ENCODE measurements at places on chromosomes 7 and 10.

DNA sequence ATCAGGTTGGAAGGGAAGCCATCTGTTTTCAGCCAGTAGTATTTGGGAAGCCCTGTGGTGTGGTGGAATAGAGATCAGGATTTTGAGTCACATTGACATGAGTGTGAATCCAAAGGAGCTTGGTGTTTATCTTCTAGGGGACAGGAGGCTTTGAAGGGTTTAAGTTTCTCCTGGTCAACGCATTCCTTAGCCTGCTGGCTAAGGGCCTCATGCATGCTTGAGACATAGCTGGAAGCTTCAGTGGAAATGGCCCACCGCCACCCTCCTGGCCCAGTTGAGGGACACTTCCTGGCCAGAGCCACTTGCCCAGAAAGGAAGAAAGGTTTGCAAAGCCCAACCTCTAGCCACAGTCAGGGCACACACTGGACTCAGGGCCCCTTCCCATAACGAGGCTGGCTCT lies 70.9 kb downstream of the CDK1 start:
- DNase-seq: no peak

DNA sequence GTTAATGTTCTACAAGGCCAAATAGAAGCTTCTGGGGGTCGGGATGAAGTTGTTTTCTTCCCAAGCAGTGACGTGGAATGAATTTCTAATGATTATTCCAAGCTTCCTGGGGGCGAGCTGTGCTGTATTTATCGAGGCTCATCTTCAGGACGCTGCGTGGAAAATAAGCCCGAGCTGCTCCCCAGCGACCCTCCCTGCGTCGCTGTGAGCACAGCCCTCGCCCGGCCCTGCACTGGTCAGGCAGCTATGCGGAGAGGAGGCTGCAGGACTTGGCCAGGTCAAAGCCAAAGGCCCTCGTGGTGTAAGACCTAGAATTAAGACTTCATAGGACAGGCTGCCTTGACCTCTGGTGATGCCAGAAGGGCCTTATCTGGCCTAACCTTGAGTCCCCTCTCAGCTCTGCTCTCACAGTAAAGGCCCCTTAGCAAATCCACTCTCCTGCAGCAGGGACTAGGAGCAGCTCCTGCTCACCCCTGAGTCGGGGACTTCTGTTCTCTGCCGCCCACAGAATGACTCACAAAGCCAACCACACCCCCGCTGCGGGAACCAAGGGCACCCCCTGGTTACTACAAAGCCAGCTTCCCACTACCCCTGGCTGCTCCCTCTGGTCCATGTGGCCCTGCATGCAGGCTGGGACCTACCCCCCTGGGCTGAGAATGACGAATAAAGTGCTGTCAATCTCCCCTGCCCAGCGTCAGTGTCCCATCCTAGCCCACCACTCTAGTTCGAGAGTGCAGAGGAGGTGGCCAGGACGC lies 501.6 kb downstream of the TCERG1L start:
- no peak for DNase-seq

GRCh38 chr10:77490534-77491314 lies 146.9 kb downstream of the KCNMA1 start:
- DNase-seq: no peak

GRCh38 chr7:142248-142941 lies 50.0 kb upstream of the FAM20C start:
- no peak for DNase-seq

DNA sequence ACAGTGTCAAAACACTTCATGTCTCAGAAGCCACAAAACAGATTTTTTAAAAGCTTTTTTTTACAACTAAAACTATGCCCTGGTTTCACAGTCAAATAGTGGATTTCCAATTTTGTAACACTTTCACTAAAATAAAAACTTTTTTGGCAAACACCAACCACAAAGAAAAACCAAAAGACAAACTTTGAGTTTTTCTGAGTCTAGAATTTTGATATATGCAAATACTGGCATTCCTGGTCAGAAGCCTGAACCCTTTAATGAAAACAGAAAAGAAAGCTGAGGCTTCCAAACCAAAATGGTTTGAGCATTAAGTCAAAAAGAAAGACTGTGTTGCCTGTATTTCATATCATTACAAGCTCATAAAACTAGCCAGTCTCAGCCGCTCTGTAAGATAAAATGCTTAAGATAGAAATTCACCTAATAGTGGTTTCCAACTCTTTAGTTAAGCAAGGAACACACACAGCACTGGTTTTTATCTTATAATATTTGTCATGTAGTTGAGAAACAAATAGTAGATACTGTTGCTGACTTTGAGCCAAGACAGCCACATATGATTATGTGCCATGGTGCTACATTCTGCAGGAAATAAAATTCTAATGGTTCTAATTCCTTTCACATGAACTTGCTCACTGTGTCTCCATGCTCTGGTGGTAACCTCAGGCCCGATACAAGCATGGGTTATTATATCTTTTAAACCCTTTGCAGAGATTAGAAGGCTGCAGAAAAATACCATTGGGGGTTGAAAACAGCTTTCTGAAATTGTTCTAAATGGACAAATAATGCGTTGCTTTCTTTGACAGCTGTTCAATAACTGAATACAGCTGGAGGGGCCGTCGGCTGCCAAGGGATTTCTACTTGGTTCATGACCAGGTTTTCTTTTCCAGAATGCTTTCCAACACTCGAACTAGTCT lies 49.4 kb downstream of the FAM171A1 start:
- no peak for DNase-seq

- DNase-seq: no peak
Observed at GRCh38 chr10:19221216-19221615, 172.6 kb downstream of the MALRD1 start.

DNA sequence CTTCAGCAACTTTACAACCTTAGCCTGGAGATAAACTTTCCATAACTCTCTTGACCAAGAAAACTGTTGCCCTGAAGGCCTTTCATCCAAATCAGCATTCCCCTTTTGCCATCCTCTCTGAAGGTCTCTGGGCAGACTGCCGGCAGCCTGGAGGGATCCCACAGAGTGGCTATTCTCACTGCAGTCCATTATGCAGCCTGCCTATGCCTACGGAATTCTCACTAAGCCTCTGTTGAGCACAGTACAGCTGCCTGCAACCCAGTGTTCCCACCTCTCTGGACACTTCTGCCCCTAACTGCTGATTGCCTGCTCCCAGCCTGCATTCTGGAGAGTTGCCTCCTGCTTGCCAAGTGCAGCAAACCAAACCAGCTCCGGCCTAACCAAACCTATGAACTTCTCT lies 548.9 kb upstream of the STEAP1 start:
- DNase-seq: no peak

GRCh38 chr7:130400120-130400572 lies 19.9 kb downstream of the CPA1 start:
- DNase-seq: no peak

- DNase-seq: no peak
Observed at GRCh38 chr7:81207801-81208200, 288.9 kb upstream of the SEMA3C start.

- no peak for DNase-seq
Observed at GRCh38 chr10:33485276-33485675, 150.8 kb upstream of the NRP1 start.

DNA sequence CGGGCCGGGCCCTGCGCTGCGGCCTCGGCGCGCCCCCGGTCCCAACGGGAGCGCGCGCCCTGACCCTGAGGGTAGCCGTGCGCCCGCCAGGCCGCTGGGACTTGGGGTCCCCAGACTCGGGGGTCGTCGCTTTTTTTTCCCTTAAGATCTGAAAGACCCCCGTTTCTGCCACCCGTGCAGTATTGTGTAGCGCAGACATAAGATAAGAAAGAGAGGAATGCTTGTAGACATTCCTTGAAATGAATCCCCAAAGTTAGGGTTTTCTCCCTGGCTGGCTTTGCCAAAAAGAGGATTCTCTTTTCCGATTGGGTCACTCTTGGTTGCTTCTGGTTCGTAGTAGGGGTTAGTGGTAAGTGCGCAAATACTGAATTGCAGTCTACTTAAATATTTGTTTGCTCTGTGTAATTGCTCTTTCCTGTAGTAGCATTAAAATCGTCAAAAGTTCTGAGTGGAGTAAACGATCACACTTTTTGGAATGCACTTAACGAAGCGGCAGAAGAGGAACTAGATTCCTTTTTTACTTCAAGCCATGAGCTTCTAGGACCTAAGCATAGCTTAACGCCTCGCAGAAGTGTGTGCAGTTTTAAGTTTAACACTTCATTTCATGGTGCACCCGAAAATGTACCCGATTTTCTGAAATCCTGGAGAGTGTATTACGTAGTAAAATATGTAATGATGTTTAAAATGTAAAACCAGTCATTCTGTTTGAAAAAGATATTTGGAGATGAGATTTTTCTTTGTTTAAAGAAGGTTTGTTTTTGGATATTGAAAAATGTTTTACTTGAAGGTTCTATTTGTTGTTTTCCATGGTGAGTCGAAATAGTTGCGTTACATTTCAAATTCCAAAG lies 1.3 kb downstream of the CUL1 start:
- DNase-seq: no peak

DNA sequence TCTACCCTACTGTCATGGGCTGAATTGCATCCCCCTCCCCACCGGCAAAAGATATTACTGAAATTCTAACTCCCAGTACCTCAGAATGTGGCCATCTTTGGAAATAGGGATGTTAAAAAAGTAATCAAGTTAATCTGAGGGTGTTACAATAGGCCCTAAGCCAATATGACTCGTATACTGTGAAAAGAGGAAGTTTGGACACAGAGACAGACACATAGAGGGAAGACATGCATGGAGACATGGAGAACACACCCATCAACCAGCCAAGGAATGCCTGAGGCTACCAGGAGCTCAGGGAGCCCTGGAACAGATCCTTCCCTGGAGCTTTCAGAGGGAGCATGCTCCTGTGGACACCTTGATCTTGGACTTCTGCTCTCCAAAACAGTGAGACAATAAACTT lies 138.2 kb upstream of the ADO start:
- DNase-seq: no peak

DNA sequence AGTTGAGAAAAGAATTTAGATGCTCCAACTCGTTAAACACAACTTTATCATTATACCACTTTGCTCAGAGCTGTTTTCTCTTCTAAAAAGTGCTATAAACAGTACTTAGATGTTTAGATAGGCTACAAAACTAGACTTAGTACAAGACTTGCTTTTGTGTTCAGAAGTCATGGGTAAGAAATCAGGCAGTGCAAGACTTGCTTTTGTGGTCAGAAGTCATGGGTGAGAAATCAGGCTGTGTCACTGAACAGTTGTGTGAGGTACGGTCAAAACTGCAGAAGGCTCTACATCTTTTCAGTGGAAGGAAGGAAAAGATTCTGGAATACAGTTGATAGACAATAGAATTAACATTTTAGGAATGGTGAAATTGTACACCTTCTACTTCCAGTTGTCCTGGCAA lies 239.7 kb downstream of the DNAJB9 start:
- no peak for DNase-seq

GRCh38 chr7:781186-781849 lies 51.0 kb upstream of the SUN1 start:
- DNase-seq: no peak

GRCh38 chr7:104123786-104124185 lies 84.0 kb downstream of the ORC5 start:
- no peak for DNase-seq

DNA sequence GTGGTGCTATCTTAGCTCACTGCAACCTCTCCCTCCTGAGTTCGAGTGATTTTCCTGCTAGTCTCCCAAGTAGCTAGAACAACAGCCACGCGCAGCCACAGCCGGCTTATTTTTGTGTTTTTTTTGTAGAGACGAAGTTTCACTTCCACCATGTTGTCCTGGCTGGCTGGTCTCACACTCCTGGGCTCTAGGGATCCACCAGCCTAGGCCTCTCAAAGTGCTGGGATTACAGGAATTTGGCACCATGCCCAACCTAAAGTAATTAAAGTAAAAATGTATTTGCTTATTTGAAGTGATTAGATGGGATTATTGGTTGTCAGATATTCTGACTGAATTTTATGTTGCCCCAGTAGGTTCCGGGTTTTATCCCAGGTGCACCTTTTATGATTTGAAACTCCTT lies 22.7 kb downstream of the LUC7L2 start:
- no peak for DNase-seq

GRCh38 chr10:66695046-66695445 lies 230.8 kb upstream of the LRRTM3 start:
- no peak for DNase-seq

GRCh38 chr7:130814778-130815335 lies 80.8 kb upstream of the KLF14 start:
- DNase-seq: no peak

DNA sequence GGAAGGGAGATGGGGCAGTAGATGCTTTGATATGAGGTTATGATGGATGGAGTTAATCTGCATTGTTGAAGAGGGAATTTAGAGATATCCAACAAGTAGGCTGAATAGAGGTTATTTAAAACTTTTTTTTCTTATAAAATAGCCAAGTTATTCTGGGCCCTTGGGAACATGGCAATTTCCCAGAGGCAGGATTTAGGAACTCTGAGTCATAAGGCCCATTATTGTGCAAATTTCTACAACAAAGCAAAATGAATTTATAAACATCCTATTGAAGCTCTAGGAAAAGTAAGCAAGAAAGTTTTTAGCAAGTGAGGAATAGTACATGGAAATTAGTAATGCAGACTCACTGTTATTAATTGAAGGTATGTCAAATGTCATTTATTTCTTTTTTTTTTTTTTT lies 160.9 kb upstream of the NPY start:
- no peak for DNase-seq

DNA sequence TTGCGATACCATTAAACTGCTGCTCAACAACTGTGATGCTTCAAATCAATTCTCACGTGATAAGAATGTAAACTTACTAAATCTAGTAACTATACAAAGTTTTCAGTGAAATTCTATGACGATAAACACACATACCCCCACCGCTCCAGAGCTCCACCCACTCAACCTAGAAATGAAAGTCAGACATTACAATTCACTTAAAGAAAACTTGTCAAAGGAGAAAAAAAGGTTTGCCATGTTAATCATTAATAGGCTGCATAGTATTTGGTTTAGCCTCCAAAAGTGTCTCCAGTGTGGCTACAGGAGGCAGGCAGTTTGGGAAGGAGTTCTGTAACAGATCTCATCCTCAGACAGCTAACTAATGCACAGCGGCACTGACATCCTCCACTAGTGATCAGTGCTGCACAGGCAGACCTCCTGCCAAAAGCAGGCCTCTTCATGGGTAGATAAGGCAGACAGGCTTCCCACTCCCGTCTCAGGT lies 3.1 kb downstream of the HERPUD2 start:
- no peak for DNase-seq

GRCh38 chr10:99329304-99329553 lies at the start of gene CNNM1:
Gene CNNM1, plus strand, starts transcription at chr10:99329356. Its CDS starts 32 bp downstream, at chr10:99329388.
- DNase-seq: no peak

GRCh38 chr7:69596723-69597277 lies 1.5 kb upstream of the AUTS2 start:
- DNase-seq: no peak

- DNase-seq: no peak
Observed at GRCh38 chr10:77631241-77631640, 6.4 kb downstream of the KCNMA1 start.

- DNase-seq: no peak
Observed at GRCh38 chr7:51006483-51007235, 224.0 kb upstream of the GRB10 start.

DNA sequence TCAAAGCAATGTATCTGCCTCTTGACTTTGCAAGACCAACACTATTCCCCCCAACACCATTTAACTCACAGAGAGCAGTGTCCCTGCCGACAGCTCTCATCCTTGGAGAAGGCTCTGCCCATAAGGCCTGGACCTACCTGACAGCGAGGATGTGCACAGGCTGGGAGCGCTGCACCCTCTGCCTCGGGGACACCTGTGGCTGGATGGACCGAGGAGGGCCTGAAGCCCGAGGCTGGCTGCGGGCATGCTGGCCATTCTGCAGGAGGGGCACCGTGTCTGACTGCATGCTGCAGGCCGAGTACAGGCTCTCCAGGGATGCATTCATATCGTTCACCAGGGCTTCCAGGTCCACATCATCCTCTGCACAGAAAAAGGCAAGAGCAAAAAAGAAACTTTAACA lies 108.4 kb downstream of the GRB10 start:
- no peak for DNase-seq

GRCh38 chr10:23512355-23513058 lies 73.6 kb downstream of the OTUD1 start:
- no peak for DNase-seq

Data from activated CD4-positive, CD25-positive, alpha-beta regulatory T cell (primary cell).